AG08396 (cell line): ENCODE measurements at places on chromosomes 3 and 15.

GRCh38 chr3:165532851-165533250 lies 304.4 kb downstream of the BCHE start:
- no peak for DNase-seq

DNA sequence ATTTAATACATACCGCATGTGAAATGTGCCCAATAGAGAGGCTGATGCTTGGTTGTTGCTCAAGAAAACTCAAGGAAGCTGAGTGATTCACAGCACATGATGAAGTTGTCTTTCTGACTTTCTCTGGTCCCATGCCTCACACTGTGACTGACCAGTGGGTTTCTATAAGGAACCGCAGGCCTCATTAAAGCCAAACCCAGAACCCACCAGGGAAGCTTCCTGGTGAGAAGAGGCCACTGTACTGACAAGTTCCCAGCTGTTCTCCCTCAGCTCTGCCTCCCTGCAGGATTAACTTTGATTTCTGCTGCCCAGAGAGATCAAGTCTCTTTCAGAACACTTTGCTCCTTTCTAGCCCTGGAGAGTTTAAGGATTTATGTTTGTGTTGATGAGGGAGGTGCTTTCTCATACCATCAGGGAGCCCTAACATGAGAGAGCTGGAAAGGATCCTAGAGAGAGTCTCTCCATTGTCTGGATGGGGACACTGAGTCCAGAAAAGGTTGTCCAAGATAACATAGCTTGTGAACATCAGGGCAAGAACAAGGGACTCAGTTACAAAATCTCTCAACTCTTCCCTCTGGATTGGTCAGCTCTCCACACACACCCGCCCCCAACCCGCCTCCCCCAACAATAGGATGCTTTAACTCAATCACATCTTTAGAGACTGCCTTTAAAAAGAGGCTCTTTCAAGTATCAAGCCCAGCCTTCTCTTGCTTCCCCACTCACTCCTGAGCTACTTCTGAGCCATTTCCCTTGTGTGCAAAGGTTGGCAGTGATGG lies 303.2 kb upstream of the TLE3 start:
- DNase-seq: no peak

DNA sequence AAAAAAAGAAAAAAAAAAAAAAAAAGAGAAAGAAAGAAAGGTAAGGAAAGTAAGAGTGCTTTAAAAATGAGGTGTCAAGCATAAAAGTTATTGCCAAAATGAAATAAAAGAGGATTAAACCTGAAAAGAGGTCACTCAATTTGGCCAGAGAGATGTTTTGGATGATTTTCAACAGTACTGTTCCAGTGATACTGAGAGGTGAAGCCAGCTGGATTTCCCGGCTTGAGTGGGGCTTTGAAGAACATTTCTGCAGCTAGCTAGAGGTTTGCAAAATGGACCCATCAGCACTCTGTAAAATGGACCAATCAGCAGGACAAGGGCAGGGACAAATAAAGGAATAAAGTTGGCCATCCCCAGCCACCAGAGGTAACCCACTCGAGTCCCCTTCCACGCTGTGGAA lies 128.5 kb downstream of the LSAMP start:
- no peak for DNase-seq

DNA sequence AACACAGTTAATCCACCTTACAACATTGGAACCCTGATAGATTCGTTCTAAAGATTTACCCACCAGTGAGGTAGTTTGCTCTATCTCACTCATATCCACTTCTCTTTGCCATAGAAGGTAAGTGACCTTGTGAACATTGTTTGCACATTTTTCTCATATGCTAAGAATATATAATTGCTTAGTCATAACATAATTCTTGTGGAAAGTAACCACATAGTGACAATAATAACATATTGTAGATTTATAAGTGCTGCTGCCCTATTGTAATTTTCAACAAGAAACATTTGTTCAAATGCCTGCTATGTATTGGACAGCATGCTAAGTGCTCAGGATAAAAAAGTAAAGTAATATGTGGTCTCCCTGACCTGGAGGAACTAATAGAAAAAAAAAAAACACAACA lies 554.2 kb upstream of the KCNMB2 start:
- DNase-seq: no peak

DNA sequence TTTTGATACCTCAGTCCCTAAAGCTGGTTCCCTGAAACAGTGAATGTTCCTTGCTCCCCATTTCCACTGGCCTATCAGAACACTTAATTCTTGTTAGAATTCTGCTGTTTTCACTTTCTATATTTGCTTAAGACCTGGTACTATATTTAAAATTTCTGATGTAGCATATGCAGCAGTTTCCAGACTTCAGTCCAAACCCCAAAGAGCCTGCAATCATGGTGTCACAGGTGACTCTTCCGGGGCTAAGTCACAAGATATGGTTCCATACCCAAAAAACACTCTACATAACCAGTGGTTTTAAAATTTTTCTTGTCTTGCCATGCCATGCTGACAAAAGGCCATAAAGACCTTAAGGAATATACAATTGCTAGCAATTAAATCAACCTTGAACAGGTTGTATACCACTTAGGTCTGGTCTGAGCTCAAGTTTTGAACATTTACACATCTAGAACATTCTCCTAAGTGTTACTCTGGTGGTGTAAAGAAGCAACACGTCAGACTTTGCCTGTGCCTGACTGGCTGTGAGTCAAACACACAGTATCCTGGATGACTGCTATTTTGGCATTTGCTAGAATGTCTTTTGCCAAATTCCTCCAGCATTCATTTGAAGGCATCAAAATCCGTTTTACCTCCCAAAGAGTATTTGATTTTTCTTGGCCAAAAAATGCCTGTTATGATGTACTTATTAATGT lies 160.0 kb downstream of the FRMD5 start:
- peak; percentile 61 for DNase-seq

DNA sequence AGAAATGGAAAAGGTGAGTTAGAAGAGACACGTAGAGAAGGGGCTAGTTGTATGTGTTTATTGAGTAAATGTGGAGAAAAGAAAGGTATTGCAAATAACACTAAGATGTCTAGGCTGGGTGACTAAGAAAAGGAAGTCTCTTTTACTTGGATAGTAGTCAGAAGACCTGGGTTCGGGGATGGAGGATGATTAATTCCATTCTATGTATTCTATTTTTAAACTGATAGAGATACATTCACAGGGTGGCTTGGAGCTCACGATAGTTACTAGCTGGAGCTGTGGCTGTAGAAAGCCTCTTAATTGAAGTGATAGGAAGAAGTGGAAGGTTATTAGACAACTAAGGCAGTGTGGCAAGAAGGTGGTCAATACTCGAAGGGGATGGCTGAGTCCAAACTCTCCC lies 65.9 kb upstream of the TNIK start:
- DNase-seq: no peak

GRCh38 chr3:162742159-162742717 lies 1245.6 kb downstream of the OTOL1 start:
- DNase-seq: no peak

DNA sequence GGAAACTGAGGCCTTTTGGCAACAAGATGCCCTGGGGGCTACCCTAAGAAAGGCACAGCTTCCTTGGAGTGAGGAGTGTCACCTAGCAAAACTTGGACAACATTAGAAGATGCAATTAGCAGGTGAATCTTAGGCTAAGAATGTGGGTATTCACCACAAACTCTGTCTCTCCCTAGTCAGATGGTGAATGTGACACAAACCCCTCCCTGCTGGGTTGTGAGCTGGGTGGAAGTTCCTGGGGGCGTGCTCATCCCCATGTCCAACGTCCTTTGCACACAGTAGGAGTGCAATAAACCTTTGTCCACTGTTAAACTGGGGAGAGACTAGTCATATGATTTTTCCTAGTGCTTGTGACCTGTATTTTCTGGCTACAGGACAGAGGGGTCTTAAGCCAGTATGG lies 67.1 kb upstream of the SH3GL3 start:
- peak; percentile 43 for DNase-seq

DNA sequence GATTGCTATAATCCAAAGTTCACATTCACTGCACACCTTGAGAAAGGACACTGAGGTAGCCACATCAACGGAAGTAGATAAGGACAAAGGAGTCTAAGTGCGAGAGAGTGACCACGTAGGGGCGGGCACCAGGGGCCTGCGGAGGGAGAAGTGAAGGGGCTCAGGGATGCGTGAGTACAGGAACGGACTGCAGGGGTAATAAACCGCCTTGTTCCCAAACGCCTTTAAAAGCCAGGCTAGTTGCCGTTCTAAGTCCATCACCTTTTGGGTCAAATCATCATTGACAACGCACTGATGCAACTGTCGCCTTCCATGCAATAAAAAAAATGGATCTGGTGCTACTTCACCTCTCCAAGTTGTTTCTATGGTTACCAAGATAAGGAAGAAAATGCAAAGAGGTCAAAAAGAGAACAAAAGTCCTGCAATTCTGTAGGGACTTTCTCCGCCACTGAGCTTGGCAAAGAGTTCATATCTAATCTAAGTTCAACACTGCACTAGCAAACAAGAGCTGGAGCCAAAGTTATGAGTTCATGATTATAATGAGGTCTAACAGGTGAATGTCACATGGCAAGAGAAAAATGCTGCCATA lies 32.6 kb upstream of the ATP11B start:
- DNase-seq: no peak

GRCh38 chr3:10085738-10086137 lies 22.3 kb downstream of the FANCD2OS start:
- no peak for DNase-seq

- no peak for DNase-seq
Measured at GRCh38 chr3:31081018-31081662, 186.7 kb upstream of the GADL1 start.

- no peak for DNase-seq
Measured at GRCh38 chr3:131082871-131083863, 56.5 kb downstream of the NEK11 start.

DNA sequence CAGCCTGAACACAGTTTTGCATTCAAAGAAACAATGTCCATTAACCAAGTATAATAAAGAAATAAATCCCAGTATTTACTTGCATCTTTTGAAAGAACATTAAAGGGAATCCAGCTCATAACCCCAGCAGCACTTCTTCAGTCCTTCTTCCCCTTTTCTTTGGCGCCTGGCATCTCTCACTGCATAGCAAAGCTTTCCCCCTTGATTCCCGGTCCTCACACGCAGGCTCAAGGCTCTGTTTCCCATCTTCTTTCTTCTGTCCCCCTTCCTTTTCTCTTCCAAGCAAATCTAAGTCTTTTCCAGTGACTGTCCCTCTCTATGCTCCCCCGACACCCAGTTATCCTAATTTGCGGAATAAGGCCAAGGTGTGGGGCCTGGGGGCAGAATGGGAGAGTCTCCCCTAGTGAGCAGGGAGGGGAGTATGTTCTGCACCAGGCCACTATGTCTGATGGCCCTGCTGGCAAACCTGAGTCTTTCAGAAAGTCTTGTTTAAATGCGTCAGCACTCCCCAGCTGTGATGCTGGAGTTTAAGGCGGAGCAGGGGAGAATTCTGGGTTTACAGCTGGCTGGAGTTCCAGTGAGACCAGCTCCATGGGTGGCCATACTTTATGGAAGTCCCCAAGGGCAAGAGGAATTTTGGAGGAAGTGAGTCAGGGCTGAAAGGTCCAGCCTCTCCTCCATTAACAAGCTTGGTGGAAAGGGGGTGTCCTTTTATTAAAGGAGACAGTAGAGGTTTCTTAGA lies 42.1 kb downstream of the GOLGA6A start:
- peak; percentile 90 for DNase-seq

GRCh38 chr3:186465508-186465907 lies 78.7 kb downstream of the CRYGS start:
- no peak for DNase-seq

- DNase-seq: peak; percentile 29
Measured at GRCh38 chr15:39362821-39363561, 217.9 kb upstream of the THBS1 start.

DNA sequence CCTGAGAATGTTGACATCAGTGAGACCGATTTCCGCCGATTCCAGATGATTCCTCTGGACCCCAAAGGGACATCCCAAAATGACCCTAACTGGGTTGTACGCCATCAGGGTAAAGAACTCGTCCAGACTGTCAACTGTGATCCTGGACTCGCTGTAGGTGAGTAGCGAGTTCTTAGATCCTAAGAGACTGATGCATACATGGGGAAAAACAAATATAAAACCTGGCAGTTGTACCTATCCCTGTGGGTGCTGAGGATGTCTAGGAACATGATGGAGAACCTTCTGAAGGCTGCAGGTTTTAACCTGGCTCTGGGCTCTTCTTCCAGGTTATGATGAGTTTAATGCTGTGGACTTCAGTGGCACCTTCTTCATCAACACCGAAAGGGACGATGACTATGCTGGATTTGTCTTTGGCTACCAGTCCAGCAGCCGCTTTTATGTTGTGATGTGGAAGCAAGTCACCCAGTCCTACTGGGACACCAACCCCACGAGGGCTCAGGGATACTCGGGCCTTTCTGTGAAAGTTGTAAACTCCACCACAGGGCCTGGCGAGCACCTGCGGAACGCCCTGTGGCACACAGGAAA lies 12.3 kb downstream of the THBS1 start:
- DNase-seq: no peak

DNA sequence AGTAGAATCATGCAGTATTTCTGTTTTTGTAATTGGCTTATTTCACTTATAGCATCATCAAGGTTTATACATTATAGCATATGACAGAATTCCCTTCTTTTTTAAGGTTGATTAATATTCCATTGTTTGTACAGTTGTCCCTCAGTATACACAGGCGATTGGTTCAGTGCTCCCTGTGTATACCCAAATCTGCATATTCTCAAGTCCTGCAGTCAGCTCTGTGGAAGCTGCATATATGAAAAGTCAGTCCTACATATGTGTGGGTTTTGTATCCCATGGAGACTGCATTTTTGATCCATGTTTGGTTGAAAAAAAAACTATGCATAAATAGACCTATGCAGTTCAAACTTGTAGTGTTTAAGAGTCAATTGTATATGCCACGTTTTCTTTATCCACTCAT lies 127.7 kb downstream of the ISL2 start:
- no peak for DNase-seq

DNA sequence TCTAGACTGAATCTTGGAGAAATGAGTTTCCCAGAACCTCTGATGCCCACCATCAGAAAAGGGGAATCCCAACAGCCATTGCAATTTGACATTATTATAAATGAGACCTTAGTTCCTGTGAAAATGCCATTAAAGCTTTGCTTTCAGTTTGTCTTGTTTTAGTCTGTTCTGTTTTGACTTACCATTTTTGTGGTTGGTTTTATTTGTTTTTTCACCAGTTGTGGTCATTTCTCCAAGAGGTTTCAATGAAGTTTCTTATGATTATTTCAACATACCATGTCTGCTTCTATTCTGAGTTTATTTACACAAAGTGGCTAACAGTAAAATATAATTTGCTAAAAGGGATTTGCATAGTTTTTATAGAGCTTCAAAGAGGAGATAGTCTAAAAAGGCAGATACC lies 175.0 kb upstream of the MCTP2 start:
- DNase-seq: no peak

DNA sequence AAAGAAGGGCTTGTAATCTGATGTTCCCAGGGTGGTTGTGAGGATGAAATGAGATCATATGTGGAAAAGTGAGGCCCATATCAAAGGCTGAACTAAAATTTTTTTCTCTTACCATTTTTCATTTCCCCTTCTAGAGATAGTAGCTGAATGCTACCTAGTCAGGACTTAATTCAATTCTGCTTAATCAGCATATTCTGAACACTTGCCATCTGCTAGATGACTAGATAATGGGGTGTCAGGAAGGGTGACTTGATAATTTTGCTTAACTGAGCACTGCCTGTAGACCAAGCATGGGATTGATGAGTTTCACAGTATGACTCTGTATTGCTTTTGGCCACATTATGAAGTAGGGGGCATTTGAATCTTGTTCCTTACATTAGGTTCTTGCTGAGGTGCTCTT lies 136.2 kb downstream of the CHST2 start:
- no peak for DNase-seq
